Activated T-helper 2 cell treated with anti-CD3 and anti-CD28 coated beads, Interferon-gamma antibody, Interleukin-2, Interleukin-4, amounts not matched to agents 10 μg/mL and 5 μg/mL and 100 μg/mL, durations not matched to agents 14 hours and 24 hours and 36 hours (primary cell): ENCODE measurements at places on chromosomes 16 and 17. TPM values are rescaled to one million over a fixed set of nuclear protein-coding genes. Genes with fewer than 3 reads are reported as not detected.

DNA sequence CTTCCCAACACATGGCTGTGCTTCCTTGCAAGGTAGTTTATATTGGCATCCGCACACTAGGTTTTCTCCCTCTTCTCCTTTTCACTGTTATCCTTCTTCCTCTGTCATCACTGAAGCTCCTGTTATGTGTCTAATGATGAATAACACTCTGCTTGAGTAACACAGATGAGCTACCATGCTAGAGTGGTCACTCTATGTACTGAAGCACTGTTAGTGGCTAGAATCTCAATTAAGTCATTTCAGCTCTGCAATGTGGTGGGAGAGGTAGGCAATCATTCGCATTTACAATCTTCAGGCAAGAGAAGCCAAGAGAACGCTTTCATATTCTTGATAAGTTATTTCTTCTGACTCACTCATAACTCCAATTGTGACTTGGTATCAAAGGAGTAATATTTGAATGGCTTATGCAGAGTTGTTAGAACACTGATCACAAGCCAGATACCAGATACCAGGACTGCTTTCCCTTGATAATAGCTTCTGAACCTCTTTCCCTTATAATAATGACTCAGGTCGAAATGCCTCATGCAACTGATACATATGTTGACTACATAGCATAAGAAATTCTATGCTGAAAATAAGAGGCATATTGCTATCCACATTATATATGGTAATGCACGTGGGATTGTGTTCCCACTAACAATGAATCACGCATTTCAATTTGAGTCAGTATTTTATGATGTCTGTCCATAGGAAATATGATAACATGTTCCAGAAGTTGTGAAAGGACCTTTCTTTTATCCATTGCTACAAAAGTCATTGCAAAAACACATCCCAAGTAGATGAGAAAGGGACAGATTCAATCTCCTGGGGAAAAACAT lies 158.0 kb upstream of the HS3ST3A1 start:
- no peak for DNase-seq

- no peak for DNase-seq
Measured at GRCh38 chr16:49250689-49251088, 30.9 kb downstream of the CBLN1 start.

GRCh38 chr17:51147650-51148049 lies 5.7 kb upstream of the NME1 start:
- DNase-seq: no peak

DNA sequence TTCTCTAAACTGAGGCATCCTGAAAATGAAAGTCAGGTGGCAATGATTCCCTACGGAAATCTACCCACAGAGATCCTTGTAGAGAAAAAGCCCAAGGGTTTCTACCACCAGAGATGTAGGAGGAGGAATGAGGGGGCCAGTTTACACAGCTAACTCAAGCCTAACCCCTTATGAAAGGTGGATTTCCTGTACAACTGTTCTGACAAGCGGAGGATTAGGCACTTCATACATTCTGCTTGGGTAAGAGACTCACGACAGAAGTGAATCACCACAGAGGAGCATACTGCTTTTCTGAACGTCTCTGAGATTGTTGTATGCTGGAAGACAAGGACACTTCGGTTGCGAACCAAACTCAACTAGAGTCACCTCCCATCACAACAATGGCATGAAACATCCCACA lies 72.7 kb downstream of the SMG6 start:
- no peak for DNase-seq

DNA sequence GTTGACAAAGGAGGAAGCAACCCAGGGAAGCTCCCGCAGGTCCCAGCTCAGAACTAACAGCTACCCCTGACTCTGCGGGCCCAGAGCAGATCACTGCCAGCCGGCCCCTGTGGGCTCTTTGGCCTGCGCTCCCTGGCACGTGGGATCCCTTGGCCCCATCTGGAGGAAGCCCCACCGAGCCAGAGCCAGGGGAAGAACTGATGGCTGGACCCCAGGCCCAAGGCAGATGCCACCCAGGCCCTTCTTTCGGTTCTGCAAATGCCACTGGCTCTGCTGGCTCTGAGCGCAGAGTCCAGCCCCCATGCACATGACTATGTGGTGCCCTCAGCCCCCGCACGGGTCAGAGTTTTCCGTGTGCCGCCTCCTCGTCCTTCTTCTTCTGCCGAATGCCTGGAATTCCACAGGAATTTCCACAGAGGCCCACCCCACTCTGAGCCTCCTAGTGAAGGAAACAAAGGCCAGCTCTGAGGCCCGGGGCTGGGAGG lies 35.8 kb upstream of the SNN start:
- DNase-seq: no peak

GRCh38 chr17:68768804-68769203 lies 167.6 kb upstream of the FAM20A start:
- DNase-seq: no peak

- DNase-seq: no peak
Measured at GRCh38 chr16:15055141-15056053, 477 bp downstream of the NTAN1 start.

DNA sequence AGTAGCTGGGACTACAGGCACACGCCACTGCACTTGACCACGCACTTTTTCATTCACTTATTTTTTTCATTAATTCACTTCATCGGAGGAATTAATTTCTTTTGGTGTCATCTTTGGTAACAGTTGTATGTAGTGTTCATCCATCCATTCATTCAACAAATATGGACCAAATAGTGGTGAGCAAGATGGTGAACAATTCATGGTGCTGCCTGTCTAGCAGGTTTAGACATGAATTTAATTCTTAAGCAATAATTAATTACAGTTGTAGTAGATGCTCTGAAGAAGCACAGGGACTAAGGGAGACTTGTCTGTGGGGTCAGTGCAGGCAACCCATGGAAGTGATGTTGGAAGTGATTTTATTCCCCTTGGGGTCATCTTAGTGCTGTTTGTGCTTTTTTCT lies 22.4 kb downstream of the GDE1 start:
- DNase-seq: no peak

GRCh38 chr16:22857296-22858025 lies 43.5 kb downstream of the HS3ST2 start:
- DNase-seq: no peak

GRCh38 chr17:79792341-79792871 lies 4.5 kb downstream of the CBX8 start:
- DNase-seq: no peak

- DNase-seq: peak; percentile 8
Measured at GRCh38 chr17:10226930-10227695, 28.7 kb upstream of the GAS7 start.

DNA sequence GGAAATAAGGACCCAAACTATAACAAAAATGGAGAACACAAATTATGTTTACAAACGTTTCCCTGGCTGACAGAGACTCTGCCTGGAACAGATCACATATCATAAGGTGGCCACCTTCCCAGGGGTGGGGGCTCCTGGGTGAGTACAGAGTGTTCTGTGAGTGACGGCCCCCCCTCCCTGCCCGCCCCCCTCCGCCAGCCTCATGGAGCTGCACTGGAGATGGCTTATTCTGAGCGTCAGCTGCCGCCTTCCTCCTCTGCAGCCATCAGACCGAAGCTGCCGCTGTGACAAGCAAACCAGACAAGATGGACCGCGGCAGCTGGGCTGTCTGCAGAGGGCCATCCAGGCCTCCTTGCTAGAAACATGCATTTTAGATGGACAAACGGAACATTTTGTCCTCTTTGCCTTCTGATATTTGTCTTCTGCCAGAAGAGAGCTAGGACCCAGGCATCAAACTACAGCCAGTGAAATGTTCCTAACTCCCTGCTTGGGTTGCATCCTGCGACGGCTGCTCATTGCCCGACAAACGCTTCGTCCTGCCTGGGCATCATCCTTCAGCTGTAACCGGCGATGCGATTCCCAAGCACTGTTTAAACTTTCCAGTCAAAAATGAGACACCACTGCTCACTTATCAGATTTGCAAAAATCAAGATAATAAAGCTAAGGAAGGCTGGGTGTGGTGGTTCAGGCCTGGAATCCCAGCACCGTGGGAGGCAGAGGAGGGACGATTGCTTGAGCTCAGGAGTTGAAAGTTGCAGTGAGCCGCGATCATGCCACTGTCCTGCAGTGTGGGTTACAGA lies 15.3 kb upstream of the RPTOR start:
- DNase-seq: no peak

GRCh38 chr17:61230461-61230860 lies 169.2 kb upstream of the TBX2 start:
- DNase-seq: no peak

DNA sequence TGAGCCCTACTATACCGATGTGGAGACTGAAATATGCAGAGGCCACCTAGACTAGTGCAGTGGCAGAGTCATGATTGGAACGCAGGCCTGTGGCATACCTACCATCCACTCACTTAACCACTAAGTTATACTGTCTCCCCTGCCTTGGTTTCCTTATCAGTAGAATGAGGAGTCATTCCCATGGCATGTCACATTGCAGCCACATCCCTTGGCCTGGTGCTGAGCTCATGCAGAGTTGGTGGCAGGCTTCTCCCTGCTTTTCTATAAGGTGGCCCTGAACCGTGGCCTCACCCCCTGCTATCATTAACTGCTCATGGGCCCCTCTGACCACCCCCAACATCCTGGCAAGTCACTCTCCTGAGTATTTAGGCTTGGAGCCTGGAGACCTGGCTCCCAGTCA lies 212.5 kb downstream of the KATNIP start:
- no peak for DNase-seq

DNA sequence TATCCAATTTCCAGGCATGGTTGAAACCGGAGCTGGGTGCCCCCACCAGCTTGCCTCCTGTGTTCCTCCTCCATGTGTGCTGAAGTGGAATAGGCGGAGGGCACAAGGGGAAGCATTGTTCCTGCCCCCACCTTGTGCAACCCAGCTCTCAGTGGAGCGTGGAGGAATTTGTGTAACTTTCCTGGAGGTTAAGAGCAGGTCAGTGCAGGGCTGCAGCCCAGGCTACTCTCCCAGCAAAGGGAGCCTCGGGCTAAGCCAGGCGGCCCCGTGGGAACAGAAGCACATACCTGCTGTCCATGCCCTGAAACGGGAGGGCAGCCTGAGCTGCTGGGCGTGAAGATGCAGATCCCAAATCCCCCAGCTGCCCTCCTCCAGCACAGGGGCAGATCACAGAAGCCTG lies 158.8 kb upstream of the LHX1 start:
- DNase-seq: no peak

DNA sequence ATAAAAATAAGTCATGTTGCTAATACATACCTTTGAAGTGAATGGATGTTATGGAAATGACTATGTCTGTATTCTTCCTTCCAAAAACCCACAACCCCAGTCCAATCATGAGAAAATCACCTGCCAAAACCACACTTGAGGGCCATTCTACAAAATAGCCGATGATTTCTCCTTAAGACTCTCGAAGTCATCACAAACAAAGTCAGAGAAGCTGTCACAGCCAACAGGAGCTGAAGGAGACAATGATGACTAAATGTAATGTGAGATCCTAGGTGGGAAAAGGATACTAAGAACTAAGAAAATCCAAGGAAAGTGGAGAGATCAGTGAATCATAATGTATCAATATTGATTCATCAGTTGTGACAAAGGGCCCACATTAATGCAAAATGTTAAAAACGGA lies 432.9 kb upstream of the DYNLRB2 start:
- no peak for DNase-seq

GRCh38 chr17:17820046-17820445 lies 16.7 kb downstream of the SREBF1 start:
- no peak for DNase-seq

DNA sequence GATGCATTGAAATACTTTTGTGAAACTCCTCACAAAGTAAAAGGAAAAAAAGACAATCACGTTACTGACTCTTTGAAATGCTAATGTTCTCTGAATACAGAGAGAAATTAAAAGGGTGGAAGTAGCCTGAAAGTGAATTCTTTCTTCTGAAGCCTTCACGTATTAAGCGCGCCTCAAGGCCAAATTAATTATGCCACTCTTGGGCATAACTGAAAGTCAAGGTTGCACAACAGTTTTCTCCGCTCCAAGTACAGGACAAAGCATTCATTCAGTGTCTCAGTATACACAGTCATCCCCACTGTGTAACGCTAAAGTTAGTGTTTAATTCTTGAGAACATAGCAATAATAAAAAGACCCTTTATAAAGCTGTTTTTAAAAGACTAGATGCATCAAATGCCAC lies 21.5 kb downstream of the PARN start:
- no peak for DNase-seq

GRCh38 chr17:17156511-17156910 lies 49.6 kb downstream of the PLD6 start:
- DNase-seq: no peak

Gene SETD1A
- total RNA-seq: 28.9 TPM in 2 replicates

Gene KRT17
- not detected in 2 replicates for total RNA-seq

Gene ITPRIPL2
- 44.4 and 48.0 TPM in 2 replicates for total RNA-seq

Gene CTRB2
- total RNA-seq: not detected in 2 replicates

Gene HSPB9
- total RNA-seq: not detected in 2 replicates

Gene KRT20
- total RNA-seq: not detected in 2 replicates

Gene SLC12A3
- total RNA-seq: not detected in 2 replicates
